Non-pigmented ciliary epithelial cell (primary cell): ENCODE measurements at places on chromosomes 7 and 10.

DNA sequence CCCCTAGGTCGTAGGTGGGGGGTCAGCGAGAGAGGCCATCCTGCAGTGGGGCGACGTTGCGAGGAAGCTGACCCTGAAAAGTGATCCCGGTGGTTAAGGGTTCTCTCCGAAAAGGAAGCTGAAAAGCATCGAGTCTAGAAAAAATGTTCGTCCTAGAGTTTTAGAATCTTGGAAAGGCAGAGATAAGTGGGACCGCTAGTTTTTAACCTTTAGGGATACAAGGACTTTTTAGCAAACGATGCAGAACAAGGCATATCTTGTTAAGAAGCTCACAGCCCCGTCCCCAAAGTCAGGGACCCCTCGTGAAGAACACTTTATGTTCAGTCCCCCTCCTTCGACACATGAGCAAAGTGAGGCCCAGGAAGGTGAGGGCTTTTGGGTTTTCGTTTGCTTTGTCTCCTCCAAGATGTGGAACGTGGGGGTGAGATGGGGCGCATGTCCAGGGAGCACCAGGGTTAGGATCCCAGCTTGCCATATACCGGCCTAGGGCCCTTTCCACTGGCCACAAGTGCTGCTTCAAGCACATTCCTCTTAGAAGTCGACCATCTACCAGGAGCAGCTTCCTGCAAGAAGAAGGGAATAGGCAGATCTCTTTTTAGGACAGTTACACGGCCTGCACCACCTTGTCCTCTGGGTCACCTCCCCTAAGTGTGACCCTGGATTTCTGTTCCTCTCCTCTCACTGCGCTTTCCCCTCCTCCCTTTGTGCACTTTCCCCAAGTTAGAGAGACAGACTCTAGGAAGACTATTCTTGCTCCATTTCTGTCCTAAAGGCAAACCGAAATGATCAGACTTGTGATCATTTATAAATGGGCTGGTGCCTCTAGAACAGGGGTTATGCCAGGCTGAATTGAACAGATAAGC lies 969 bp downstream of the SLC35G1 start:
- no peak for DNase-seq

GRCh38 chr10:128211953-128212727 lies 85.9 kb upstream of the MKI67 start:
- no peak for DNase-seq

- no peak for DNase-seq
Measured at GRCh38 chr7:151827620-151828019, 49.3 kb downstream of the PRKAG2 start.

GRCh38 chr7:157577061-157577460 lies 240.3 kb downstream of the DNAJB6 start:
- DNase-seq = no peak

GRCh38 chr10:44024356-44025116 lies 360.4 kb downstream of the CXCL12 start:
- no peak for DNase-seq
